ENCODE measurements at places on chromosomes 11 and 22. TPM values are rescaled to one million over a fixed set of nuclear protein-coding genes. Genes with fewer than 3 reads are reported as not detected.

DNA sequence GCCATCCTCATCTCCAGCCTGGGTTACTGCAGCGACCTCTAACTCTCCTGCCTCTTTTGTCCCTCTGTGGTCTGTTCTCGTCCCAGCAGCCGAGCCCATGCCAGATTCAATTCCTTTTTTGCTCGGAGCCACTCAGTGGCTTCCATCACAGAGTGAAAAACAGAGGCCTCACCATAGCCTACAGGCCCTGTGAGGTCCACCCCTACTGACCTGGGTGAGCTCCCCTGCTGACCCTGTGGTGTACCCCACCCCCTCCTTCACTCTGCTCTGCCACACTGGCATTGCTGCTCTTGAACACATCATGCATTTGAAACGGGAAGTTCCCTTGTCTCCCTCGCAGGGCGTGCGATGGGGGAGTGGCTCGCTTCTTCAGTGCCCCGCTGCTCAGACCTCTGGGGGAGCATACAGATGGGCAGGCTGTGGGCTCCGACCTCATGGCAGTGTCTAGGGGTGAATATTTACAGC is 2.1 kb downstream of the AIP start:
- DNase-seq, result no peak

DNA sequence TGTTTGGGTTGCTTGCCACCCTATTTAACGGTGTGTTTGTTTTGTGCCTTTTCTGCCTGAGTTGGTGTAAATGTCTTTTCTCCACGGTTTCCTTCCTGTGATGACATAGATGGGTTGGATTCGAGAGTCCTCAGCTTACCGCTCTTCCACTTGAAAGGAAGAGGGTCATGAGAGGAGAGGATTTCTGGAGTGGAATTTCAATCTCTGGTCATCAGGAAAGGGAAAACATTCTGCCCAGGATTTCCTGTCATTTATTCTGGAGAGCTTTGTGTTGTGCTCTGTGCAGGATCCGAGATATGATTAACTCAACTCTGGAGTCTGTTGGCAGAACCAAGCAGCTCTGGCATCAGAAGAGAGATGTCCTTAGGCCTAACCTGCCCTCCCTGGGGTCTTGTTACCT is 605.2 kb downstream of the NTM start:
- no peak for DNase-seq

DNA sequence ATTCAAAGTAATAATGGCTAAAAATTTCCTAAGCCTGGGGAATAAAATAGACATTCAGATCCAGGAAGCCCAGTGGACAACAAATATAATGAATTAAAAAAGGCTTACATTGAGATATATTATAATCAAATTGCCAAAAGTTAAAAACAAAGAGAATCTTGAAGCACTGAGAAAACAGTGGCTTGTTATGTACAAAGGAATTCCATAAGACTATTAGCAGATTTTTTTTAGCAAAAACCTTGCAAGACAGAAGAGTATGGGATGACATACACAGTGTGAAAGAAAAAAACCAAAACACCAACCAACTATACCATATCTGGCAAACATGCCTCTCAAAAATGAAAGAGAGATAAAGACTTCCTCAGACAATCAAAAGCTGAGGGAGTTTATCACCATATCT is 20.7 kb downstream of the OR10V1 start:
- DNase-seq, result no peak

DNA sequence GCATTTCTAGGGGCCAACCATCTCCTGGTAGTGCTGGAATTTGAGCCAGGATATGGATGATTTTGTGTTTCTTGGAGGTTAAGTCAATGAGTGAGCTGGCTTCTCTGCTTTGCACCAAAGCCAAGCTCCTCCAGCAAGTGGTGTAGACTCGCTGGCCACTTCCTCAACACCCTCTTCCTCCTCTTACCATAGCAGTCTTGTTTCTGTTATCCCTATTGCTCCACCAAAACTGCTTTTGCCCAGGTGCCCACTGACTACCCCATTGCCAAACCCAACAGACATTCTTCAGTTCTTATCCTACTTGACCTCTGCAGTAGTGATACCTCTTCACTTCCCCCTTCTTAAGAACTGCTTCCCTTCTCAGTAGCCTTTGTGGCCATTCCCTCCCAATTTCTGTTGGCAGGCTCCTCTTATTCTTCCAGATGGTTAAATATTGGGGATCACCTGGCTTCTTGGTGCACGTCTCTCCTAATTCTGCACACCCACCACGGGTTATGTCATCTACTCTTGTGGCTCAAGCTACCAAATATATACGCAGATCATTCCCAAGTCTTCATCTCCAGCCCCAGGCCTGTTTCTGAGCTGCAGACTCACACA is 7.0 kb upstream of the PRG2 start:
- no peak for DNase-seq

DNA sequence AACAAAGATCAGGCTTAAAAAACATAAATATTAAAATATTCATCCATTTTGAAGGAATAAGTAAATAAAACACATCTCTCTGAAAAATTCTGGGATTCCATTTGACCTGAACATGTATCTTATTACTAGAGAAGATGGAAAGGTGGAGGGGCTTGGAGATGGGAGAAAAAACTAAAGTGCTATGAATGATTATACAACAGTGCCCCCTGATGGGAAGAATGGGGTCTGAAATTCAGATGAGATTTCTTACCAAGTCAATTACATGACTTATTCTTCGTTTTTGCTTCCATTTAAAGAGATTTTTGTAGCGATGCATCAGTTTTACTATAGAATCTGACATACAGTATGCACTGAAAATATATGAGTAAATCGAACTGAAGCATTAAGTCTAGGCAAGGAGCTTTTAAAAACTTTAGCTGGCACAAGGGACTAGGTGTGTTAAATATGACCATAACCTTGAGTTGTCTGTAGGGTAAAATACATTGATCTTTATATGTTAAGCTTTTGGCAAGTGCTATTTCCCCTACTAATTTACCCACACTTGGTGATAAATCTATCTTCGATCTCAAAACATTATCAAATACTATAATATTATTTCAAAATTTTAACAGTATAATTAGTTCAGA is 718.8 kb downstream of the CNTN5 start:
- DNase-seq, result peak; percentile 18

GRCh38 chr11:126332221-126332711 is 23.2 kb upstream of the ST3GAL4 start:
- DNase-seq, result peak; percentile 63

GRCh38 chr22:49779853-49780697 is 47.6 kb downstream of the BRD1 start:
- DNase-seq, result no peak

DNA sequence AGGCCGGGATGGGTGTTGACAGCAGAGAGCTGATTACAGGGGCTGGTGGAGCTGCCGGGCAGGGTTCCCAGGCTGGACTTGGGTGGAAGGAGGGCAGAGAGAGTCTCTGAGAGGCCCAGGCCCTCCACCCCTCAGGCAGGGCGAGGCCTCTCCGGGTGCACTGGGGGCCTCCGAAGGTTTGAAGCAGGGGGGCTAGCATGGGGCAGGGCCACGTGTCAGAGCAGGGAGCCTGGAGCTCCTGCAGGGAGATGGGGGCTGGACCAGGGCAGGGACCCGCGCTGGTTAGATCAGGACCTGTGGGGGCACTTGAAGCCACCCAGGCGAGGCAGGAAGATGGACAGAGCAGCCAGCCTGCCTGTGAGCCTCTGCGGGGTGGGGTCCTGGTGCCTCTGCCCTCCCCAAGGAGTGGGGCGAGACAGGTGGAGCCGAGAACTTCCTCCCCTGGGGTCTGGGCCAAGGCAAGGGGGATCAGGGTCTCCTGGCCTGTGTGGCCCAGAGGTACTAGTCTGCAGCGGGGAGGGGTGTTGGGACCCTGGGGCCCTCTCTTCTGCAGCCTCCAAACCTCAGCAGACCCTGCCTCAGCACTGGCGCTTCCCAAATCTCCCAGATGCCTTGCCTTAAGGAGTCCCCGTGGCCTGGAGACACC is 911 bp downstream of the PANX2 start:
- no peak for DNase-seq

DNA sequence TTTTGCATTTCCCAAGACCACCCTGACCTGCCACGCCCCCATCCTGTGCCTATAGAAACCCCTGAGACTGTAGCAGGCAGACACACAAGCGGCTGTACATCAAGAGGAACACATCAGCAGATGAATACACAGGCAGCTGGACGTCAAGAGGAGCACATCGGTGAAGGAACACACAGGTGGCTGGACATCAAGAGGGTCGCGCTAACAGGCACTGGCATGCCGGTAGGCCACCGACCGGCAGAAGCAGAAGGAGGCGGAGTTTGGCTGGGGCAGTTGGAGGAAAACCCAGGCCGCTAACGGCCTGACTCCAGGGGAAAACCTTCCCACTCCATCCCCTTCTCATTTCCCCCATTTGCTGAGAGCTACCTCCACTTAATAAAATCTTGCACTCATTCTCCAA is 5.4 kb upstream of the IPO7 start:
- DNase-seq, result no peak

- DNase-seq, result peak; percentile 29
These were observed at the start of gene HMOX1 for GRCh38 chr22:35380537-35381423. TSS of gene HMOX1 (plus strand) at chr22:35381096. CDS start at chr22:35381174, 78 bp downstream.

DNA sequence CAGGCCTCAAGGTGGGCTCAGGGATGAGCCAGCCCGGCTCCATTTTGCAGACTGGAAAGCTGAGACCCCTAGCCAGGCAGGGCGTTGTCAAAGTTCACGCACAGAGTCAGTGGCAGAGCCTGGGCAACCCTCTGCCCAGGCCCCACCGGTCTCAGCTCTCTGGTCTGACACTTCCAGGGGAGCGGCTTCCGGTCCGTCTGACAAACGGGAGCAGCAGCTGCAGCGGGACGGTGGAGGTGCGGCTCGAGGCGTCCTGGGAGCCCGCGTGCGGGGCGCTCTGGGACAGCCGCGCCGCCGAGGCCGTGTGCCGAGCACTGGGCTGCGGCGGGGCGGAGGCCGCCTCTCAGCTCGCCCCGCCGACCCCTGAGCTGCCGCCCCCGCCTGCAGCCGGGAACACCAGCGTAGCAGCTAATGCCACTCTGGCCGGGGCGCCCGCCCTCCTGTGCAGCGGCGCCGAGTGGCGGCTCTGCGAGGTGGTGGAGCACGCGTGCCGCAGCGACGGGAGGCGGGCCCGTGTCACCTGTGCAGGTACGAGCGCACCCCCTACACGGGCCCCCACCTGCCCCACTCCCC is 36.0 kb downstream of the CD6 start:
- DNase-seq, result no peak

DNA sequence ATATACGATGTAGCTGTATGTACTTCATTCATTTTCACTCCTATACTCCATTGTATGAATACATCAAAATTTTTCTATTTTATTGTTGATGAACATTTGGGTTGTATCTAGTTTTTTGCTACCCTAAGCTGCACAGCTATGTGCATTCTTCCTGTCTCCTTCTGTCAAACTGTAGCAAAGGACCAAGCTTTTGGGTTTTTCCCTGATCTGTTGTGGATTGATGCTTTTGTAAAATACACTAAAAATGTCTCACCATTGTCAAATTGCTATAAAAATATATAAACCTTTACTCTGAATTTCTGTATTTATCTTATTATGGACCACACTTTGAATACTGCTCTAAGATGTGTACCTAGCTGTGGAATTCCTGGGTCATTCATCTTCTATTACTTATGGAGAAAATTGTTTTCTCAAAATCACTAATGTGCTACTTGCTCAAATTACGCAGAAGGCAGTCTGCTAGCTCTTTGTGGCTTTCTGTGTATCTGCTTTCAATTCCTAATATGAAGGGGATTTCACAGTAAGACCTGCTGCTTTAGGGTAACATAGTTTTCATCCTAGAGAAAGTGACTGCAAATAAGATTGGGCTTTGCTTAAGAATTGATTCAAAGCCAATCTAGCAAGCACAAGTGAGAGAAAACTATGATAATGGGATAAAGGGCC is 123.4 kb downstream of the CYP2R1 start:
- DNase-seq, result no peak

GRCh38 chr11:68776442-68777235 is 25.3 kb upstream of the TESMIN start:
- DNase-seq, result no peak

GRCh38 chr11:116510166-116510565 is 262.6 kb downstream of the BUD13 start:
- DNase-seq, result no peak

GRCh38 chr11:115080923-115081680 is 402.8 kb downstream of the NXPE2 start:
- no peak for DNase-seq

DNA sequence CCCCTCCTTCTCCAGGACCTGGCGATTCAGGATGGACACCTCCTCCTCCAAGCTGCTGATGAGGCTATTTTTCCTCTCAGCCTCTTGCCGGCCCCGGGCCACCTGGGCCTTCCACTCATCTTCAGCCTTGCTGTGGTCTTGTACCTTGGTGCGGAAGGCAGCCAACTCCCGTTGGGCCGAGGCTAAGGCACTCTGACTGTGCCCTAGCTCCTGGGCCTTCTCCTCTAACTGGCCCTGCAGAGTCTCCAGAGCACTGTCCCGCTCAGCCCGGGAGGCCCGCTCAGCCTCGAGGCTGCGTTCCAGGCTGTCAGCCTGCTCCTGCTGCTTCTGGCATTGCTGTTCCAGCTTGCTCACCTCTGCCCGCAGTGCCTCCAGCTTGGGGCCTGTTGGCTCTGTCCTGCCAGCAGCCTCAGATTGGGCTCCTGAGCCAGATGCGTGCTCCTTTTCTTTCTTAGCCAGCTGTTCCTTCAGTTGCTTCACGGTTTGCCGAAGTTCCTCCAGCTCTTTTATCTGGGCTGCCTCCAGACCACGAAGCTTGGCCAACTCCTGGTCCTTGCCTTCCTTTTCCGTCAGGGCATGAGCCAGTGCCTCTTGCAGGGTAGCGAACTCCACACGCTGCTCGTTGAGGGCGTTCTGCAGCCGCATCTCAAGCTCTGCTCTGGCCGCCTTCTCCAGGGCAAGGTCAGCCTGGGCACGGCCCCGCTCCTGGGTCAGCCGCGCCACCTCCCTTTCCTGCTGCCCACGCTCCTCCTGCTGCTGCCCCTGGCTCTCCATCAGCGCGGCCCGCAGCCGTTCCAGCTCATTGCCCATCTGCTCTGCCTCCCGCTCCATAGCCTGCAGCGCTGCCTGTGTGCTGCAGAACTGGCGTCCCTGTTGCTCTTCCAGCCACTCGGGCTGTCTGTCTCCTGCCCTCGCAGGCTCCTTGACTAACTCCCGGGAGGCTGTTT is 15.3 kb downstream of the IL18BP start:
- DNase-seq, result no peak

- DNase-seq, result peak; percentile 90
These were observed 20.8 kb upstream of the LINC01488 start for GRCh38 chr11:69460540-69461257.

DNA sequence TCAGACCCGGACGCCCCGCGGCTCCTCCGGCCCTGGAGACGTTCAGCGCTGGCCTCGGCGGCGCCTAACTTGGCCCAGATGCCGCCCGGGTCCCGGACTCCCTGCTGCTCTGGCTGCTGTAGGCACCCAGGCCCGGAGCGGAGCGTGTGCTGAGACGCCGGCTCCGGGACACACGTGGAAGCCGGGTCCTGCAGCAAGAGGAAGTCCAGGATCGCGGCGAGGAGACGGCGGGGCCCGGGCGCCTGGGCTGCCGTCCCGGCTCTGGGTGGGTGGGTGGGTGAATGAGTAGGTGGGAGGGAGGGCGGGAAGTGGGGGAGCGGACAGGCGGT is 223 bp downstream of the WT1 start:
- DNase-seq, result no peak

The FAR1 gene
- 73.8 TPM for total RNA-seq

The MOB2 gene
- total RNA-seq, result 38.5 TPM

The FXYD6 gene
- total RNA-seq, result not detected

The POU2AF3 gene
- not detected for total RNA-seq

The SCGB1A1 gene
- total RNA-seq, result not detected

The SLC5A1 gene
- 0.10 TPM for total RNA-seq

Data from foreskin keratinocyte (primary cell).